ENCODE measurements at places on chromosomes 12 and 14. TPM values are rescaled to one million over a fixed set of nuclear protein-coding genes. Genes with fewer than 3 reads are reported as not detected.

DNA sequence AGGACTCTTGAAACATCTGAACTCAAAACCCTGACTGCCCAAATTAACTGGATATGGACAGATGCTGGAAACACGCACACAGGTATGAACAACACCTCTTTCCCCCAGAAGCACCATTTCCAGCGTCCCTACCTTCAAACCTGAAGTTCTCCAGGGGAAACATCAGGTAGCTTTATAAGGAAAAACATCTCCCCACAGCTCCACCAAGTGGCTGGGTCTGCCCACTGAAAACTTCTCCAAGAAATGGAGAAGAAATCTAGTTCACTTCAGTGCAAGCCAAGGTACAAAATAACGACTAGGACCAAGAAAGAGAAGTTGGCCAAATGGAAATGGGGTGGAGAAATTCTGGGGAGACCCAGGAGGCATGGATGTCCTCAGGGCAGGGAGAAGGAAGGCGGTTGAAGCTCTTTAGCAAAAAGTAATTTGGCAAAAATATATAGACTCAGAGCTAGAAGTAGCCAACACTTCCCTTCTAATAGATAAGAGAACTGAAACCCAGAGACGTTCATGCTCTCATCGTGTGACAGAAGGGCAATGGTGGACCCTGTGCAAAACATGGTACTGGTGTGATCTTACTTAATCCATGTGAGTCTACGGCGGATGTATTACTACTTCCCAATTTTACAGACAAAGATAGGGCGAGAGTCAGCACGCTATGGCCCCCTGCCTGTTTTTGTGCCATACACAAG lies 10.5 kb upstream of the NUAK1 start:
- DNase-seq: no peak

Gene SSPN
- 1.3 TPM for total RNA-seq

DNA sequence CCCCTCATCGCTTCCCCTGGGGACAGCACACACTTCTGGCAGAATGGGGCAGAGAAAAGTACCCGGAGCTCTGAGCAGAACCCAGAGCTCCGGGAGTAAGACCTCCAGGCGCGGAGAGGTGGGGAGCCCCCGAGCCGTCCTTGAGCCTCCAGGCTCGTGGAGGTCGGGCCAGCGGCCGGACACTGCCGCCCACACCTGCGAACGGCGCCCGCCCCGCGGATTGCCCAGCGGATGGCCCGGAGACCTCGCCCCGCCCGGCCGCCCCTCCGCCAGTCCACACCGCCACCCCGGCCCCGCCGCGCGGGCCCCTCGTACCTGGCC lies 344 bp downstream of the SPTLC2 start:
- no peak for DNase-seq

DNA sequence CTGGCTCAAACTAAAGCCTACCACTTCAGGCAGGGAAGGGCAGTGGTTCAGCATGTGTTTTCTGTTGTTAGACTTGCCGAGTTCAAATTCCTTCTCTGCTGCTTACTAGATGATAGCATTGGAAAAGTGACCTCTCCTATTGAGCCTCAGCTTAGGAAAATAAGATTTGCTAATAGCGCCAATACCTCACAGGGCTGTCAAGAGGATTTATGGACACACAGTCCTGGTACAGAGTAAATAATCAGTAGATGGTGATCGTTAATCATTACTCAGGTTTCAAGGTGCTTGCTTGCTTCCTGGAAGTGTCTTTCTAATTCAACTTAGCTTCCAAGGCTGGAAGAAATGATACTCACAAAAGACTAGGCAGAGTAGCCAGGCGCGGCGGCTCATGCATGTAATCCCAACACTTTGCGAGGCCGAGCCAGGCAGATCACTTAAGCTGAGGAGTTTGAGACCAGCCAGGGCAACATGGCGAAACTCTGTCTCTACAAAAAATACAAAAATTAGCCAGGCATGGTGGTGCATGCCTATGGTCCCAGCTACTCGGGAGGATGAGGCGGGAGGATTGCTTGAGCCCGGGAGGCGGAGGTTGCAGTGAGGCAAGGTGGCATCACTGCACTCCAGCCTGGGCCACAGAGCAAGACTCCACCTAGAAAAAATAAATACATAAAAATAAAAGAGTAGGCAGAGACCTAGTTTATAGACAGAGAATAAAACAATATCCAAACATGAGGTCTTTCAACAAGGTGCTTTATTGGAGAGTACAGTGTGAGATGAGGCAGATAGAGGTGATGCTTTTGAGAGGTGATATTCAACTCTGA lies 6.0 kb downstream of the PLA2G1B start:
- no peak for DNase-seq

Gene GPR162
- total RNA-seq: not detected

Gene OTUB2
- 0.14 TPM for total RNA-seq

Gene SIX6
- total RNA-seq: not detected

DNA sequence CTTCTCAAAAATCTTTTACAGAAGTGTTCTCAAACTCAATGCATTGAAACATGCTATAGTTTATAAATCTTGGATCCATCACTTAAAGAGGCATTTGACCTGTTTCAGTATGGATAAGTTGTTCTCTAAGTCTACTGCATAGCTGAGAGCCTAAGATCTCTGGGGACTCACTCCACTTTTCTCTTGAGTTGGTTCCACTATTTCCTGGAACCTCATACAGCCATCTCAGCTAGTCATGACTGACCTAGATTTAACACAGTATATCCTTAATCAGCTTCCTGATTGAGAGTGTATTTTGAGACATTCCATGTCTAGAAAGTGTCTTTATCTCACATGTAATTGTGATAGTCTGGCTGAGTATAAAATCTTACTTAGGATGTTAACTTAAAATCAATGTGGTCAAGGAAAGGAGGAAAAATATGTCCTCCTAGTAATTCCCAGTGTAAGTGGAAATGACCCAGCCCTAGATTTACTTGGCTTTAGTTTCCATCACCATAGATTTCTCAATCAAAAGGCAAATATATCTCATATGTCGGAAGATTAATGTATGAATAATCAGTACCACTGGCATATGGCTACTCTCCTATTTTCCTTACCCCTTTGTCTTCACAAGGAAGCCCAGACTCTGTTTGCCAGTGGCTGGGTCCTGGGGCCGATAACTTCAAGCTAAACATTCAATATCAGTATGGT lies 61.9 kb downstream of the KICS2 start:
- DNase-seq: no peak

Gene CAPZA3
- total RNA-seq: not detected

DNA sequence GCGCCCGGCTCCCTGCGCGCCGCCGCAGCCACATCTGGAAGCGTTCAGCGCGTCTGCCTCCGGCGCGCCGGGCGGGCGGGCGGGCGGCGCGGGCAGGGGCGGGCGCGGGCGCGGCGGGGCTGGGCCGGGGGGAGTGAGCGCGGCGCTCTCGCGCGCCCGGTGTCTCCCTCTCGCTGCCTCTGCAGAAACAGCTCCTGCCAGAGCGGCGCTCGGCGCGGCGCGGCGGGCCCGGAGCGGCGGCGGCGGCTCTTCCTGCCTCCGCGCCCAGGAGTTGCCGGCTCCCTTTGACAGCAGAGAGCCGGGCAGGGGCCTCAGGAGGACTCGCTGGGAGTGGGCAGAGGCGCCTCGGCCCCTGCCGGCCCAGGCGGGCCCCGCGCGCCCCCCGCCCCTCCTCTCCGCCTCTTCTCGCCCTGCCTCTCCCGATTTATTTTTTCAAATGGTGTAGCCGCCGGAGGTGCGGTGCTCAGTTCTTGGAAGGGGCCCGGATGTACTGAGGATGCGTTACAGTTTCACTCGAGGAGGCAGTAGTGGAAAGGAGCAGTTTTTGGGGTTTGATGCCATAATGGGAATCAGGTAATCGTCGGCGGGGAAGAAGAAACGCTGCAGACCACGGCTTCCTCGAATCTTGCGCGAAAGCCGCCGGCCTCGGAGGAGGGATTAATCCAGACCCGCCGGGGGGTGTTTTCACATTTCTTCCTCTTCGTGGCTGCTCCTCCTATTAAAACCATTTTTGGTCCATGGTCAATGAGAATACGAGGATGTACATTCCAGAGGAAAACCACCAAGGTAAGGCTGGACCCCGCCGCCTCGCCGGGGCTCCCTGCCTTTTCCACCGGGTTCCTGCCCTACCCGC lies at the start of gene CACNA1C:
CACNA1C (plus strand) TSS at position 162 of the 853 bp plus-strand sequence; CDS start at position 738, 576 bp downstream.
- DNase-seq: no peak

GRCh38 chr12:127260999-127261398 lies 1006.0 kb upstream of the TMEM132C start:
- no peak for DNase-seq

GRCh38 chr14:22613106-22613695 lies 15.1 kb downstream of the ABHD4 start:
- DNase-seq: no peak

Gene PTPRR
- not detected for total RNA-seq

Gene TEX52
- total RNA-seq: not detected

Gene GLS2
- not detected for total RNA-seq

Gene TPH2
- total RNA-seq: not detected

DNA sequence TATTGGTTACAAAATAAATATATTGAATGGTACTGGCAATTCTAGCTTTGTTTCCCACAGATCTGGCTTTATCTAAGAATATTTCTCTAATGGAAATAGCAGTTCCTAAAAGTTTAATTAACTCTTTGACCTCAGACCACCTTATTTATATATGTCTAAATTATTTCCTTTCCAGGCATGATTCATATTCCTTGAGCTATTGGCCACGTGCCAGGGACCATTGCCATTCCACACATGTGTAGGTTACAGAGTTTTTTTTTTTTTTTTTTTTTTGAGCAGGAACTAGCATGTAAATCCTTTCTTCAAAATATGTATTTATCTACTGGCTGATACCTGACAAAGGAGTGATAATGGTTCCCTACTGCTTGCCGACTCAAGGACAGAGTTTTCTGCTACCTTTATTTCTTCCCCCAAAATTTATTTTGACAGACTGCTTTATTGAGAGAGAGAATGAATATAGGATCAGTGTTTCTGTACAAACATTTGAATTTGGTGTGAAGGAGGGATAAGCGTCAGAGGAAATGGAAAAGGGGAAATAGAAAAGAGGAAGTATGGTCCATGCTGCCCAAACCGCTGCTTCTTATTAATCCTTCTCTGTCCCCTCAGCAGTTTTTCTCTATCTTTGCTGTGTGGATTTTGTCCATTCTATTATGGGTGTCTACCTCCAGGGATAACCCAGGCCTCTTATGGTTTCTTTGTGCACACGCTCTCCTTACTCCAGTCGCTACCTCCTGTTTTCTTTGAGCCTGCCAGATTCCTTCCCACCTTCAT lies 36.4 kb downstream of the PDE3A start:
- DNase-seq: no peak

GRCh38 chr12:121217063-121217462 lies 7.1 kb downstream of the P2RX4 start:
- DNase-seq: no peak

- DNase-seq: no peak
These were observed 30.4 kb upstream of the SIX1 start for GRCh38 chr14:60679566-60680258.

Gene GLIPR1L2
- total RNA-seq: 1.0 TPM

- no peak for DNase-seq
These were observed 90.9 kb downstream of the RIMBP2 start for GRCh38 chr12:130625201-130625600.

GRCh38 chr12:53989227-53990113 lies 4.5 kb downstream of the HOXC10 start:
- DNase-seq: no peak

GRCh38 chr14:40674502-40674901 lies 932.2 kb upstream of the LRFN5 start:
- no peak for DNase-seq

GRCh38 chr12:88856201-88856600 lies 275.9 kb upstream of the KITLG start:
- no peak for DNase-seq

- no peak for DNase-seq
These were observed 27.4 kb downstream of the RAB21 start for GRCh38 chr12:71782017-71782416.

GRCh38 chr14:69873877-69874780 lies 5.1 kb upstream of the SMOC1 start:
- DNase-seq: no peak

DNA sequence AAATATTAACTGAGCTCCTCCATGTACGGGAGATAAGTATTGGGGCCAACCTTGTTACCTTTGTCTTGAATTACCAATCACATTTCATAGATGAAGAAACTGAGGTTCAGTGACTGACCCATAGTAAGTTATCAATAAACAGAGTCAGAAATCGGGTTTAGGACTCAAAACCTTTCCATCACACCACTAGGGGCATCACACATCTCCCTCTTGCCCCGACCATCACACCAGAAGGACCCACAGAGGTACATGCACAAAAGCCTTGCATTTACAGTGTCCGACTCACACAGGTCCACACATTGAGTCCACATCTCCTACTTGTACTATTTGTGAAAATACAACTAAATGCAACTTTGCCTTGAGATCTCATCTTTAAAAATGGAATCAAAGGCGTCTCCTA lies 29.4 kb downstream of the KCNA5 start:
- DNase-seq: no peak

DNA sequence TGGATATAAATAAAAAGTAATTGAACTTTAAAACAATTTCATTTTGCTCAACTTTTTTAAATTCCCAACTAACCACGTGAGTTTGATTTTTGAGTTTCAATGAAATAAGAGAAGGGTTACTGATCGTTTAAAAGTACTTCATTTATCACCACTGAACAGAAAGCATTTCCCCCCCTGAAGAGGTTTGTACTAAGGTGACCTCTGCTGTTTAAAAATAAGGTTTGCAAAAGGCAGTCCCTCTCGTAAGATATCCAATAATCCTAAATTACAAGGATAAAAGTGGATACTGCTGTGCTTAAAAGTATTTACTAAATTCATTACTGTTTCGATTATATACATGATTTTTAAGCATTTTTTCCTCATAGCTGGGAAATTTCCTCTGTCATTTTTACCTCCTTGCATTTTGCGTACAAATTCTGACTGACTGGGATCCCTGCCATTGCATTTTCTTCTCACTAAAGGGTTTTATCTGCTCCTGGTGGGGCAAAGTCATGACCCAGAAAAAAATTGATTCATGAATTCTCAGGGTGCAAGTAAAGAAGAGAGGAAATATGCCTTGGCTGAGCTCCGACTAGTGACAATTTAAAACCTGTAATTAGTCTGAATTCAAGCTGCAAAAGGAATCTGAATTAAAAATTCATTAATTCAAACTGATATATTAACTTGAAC lies 463.8 kb downstream of the PRKD1 start:
- no peak for DNase-seq

Gene DTX1
- total RNA-seq: not detected

DNA sequence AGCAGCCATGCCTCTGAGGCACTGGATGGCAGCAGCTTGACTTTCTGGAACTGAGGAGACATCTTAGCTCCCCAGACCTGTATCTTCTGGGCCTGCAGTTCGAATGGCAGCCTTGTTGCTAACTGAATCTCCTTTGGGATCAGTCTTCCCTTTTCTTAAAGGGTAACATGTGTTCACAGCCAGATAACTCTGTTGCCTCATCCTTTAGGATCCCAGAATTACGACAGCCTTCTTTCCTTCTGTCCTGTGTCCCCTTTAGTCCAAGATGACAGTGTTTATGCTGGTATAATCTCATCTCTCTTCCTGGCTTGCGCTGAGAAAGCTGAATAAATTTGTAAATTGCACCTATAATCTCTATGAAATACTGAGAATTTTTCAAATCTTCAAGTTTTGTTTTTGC lies 9.1 kb upstream of the ERC1 start:
- DNase-seq: no peak

DNA sequence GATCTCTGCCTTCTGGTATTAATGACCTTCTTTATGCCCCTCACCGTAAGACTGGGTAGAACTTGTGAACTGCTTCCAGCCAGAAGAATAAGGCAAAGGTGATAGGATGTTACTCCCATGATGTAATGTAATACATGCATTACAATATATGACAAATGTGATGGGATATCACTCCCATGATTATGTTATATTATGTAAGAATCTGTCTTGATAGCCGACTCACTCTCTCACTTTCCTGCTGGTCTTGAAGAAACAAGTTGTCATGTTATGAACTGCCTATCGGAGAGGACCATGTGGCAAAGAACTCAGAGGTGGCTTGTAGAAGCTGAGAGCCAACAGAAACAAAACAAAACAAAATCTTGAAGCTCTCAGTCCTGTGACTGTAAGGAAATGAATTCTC lies 30.6 kb upstream of the OSBPL8 start:
- DNase-seq: no peak

Measured in natural killer cell treated with Interleukin-12 subunit alpha and Interleukin-12 subunit beta and Interleukin-15 and Interleukin-18, amount 100 ng/mL, for 72 hours (primary cell).